Natural killer cell (primary cell): ENCODE measurements at places on chromosomes 11 and 22. TPM values are rescaled to one million over a fixed set of nuclear protein-coding genes. Genes with fewer than 3 reads are reported as not detected.

OR5A1 gene
- not detected for total RNA-seq

OPCML gene
- total RNA-seq = not detected

ENTHD1 gene
- total RNA-seq = not detected

KDM4E gene
- total RNA-seq = not detected

PDGFB gene
- total RNA-seq = 0.28 TPM

RFPL3 gene
- total RNA-seq = not detected

MS4A15 gene
- total RNA-seq = not detected

FAT3 gene
- not detected for total RNA-seq

C22orf31 gene
- total RNA-seq = not detected

MAJIN gene
- total RNA-seq = not detected

EHD1 gene
- 218 TPM for total RNA-seq

XKR3 gene
- total RNA-seq = not detected

GAL3ST1 gene
- total RNA-seq = not detected

MB gene
- total RNA-seq = not detected

PHOX2A gene
- not detected for total RNA-seq

PVALB gene
- total RNA-seq = 0.99 TPM
